ENCODE measurements at places on chromosomes 7 and 10. TPM values are rescaled to one million over a fixed set of nuclear protein-coding genes. Genes with fewer than 3 reads are reported as not detected.

GRCh38 chr7:84194484-84195271 lies at the start of gene SEMA3A:
Gene SEMA3A (minus strand): TSS chr7:84194789. CDS start chr7:84194586, 203 bp downstream.
- DNase-seq: peak; percentile 15

DNA sequence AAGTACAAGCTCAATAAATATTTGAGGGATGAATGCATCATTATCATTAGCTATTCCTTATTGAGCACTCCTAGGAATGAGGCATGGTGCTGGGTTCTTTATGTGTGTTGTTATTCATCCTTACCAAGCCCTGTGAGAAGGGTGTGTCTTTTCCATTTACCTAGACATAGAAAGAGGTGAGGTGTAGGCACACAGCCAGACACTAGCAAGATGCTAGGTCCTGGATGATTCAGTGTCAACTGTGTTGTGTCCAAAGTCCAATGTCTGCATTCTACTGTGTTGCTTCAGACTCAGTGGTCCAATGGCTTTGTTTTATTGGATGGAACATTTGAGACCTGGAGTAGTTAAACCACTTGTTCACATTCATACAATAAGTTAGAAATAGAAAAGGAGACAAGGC lies 605.5 kb downstream of the LRMDA start:
- DNase-seq: no peak

GRCh38 chr7:105782391-105783042 lies 93.9 kb downstream of the ATXN7L1 start:
- no peak for DNase-seq

- no peak for DNase-seq
Measured at GRCh38 chr7:88278881-88279280, 27.8 kb downstream of the STEAP4 start.

DNA sequence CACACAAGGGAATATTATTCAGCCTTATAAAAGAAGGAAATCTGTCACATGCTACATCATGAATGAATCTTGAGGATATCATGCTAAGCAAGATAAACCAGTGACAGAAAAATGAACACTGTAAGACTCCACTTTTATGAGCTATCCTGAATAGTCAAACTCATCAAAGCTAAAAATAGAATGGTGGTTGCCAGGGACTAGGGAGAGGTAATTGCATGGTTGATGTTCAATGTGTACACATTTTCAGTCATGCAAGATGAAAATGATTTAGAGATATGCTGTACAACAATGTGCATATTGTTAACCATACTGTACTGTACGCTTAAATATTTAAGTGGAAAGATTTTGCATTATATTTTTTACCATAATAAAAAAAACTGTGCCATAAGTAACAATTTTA lies 1349.1 kb downstream of the XPNPEP1 start:
- DNase-seq: no peak

- no peak for DNase-seq
Measured at GRCh38 chr10:82759050-82759449, 884.1 kb downstream of the NRG3 start.

GRCh38 chr10:33416209-33416608 lies 81.7 kb upstream of the NRP1 start:
- DNase-seq: no peak

GRCh38 chr10:21756707-21757106 lies 222.7 kb downstream of the MLLT10 start:
- DNase-seq: no peak

DNA sequence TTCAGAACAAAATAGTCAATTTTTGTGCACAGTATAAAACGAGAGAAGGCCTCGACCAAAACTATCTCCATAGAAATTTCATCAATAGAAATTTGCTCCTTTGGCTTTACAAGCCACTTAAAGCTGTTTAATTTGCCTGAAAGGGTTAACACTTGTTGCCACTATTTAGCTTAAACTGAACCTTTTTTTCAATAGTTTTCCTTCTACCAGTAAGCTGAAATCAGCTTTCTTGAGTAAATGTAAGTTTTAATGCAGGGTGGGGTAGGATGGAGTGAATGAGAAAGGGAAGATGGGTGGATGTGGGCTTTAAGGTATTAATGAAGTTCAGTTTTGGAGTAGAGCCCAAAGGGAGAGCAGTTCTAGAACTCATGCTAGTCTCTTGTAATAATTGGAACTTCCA lies 39.5 kb downstream of the ARL4A start:
- no peak for DNase-seq

- DNase-seq: no peak
Measured at GRCh38 chr7:23615331-23615730, 18.1 kb downstream of the CCDC126 start.

- DNase-seq: no peak
Measured at GRCh38 chr7:155983176-155983815, 171.0 kb upstream of the SHH start.

- no peak for DNase-seq
Measured at GRCh38 chr7:49597805-49598204, 175.6 kb upstream of the VWC2 start.

DNA sequence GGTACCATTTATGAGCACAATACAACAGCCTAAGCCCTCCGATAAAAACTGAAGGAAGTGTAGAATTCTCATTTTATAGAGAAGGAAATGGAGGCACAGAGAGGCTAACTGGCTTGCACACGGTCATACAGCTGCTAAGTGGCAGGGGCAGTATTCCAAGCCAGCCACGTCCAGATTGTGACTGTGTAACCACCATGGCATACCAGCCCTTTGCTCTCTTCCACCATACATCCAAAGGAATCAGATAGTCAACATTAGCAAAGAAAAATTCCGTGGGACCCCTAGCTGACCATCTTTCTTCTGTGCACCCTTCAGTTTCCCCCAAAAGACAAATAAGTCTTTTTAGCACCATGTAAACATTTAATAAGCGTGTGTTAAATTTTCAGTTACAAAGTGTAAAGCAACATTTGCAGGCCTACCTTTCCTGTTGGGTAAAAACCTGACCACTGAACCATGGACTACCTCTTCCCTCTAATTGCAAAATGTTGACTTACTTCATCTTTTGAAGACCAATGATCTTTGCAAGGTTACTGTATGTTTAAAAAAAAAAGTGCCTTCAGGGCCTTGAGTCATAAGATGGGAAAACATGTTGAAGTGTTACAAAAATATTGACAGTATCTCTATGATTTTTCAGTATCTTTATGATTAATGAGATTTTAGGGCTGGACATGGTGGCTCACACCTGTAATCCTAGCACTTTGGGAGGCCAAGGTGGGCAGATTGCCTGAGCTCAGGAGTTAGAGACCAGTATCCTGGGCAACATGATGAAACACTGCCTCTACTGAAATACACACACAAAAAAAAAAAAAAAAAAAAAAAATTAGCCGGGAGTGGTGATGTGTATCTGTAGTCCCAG lies 24.3 kb upstream of the PDZD8 start:
- no peak for DNase-seq

- no peak for DNase-seq
Measured at GRCh38 chr10:3616880-3617279, 168.1 kb downstream of the KLF6 start.

DNA sequence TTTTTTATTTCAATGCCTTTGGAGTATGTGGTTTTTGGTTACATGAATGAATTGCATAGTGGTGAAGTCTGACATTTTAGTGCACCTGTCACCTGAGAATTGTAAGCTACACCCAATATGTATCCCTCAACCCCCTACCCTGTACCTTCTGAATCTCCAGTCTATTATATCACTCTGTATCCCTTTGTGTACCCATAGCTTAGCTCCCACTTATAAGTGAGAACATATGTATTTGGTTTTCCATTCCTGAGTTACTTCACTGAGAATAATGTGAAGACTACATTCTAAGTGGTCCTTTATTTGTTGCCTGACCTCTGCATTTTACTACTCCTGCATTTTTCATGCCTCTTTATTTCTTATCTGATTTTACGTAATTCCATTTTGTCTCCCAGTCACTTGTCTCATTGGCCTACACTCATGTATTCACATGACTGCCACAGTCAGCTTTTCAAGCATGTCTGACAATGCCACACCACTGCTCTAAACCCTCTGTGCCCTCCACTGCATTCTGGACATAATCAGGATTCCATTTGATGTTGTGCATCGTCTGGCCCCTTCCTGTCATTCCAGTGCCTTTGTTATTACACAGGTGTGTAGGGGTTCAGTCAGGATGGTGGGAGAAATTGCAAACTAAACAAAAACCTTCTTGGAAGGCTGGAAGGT lies 1325.5 kb downstream of the XPNPEP1 start:
- DNase-seq: no peak

The ZNF485 gene
- total RNA-seq: 9.9 TPM

The SGCE gene
- total RNA-seq: 48.1 TPM

The MSANTD7 gene
- 6.5 TPM for total RNA-seq

The PODXL gene
- total RNA-seq: 36.9 TPM

The GPRIN2 gene
- total RNA-seq: 15.8 TPM

The KDM7A gene
- 5.3 TPM for total RNA-seq

The XPNPEP1 gene
- total RNA-seq: 77.6 TPM

The FAM237B gene
- total RNA-seq: not detected

The RSPH10B2 gene
- total RNA-seq: not detected

The DLD gene
- 53.7 TPM for total RNA-seq

The DNAH11 gene
- 0.99 TPM for total RNA-seq

The SEMA3C gene
- 3.0 TPM for total RNA-seq

The PDK4 gene
- total RNA-seq: 234 TPM

Data from body of pancreas (tissue), 4 donors.